ENCODE measurements at places on chromosomes 4 and X.

GRCh38 chr4:1244081-1244977, 4.6 kb downstream of the CTBP1 start:
- no peak for DNase-seq

GRCh38 chr4:133394971-133395627, 246.0 kb downstream of the PCDH10 start:
- DNase-seq, result no peak

DNA sequence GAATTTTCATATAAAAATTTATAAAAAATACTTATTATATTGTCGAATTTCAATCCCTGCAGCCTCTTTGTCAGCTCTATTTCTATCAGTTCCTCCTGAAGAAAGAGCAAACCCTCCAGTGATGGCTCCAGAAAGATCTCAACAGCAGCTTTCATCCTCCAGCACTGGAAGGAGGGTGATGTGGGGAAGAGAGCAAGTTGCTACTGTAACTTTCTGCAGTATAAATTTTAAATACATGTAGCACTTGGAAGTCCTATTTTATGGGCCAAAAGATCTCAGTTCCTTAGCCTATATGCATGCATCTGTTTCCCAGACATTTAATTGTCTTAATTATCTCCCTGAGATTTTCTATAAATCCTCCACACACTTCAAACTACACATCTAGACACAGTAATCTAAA, 13.7 kb upstream of the ODAM start:
- DNase-seq, result no peak

DNA sequence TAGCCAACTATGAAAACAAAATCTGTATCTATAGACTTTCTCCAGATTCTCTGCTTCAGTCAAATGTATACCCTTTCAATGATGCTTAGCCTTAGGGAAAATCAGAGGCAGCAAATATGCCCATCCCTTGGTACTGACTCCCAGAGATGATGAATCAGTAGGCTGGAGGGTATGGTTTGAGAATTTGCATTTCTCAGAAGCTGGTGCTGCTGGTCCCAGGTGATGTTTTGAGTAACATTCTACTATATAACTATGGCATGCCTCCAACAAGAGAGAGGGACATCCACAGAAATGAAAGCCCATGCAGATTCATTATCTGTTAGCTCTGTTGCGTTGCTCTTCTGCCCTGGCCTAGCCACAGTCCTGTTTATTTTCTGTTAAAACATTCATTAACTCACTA, 13.6 kb downstream of the TNIP3 start:
- no peak for DNase-seq

Measured in T-helper 22 cell (primary cell).